ENCODE measurements at places on chromosomes 7 and 10.
A peak's percentile ranks its signal among the peaks of the same experiment; 100 is the strongest.

- no peak for DNase-seq
Measured at GRCh38 chr7:94059746-94060145, 55.6 kb upstream of the BET1 start.

- DNase-seq, result no peak
Measured at GRCh38 chr10:4851846-4852245, 25.8 kb downstream of the AKR1E2 start.

GRCh38 chr10:104638861-104639589, 2.1 kb upstream of the SORCS3 start:
- no peak for DNase-seq

GRCh38 chr10:61900829-61901792, at the start of gene ARID5B:
Gene ARID5B, plus strand, starts transcription at chr10:61901699. Its CDS starts 11 bp downstream, at chr10:61901710.
- no peak for DNase-seq

DNA sequence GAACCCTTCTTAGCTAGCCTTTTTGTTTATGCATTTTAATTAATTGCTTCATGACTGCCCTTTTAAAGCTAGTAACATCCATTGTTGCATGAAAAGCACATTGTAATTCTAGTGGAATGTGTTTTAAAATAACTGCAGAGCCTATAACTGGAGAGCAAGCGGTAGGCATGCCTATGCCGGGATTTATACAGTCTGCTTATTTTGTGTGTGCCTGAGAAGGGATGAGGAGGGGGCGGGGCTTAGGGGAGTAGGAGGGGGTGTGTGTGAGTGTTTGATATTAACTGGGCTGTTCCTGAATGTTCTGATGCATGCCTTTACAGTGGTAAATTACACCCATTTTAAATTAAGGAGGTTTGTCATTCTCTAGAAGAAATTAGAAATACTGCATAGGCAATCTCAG, 208.1 kb downstream of the TCF7L2 start:
- no peak for DNase-seq

- no peak for DNase-seq
Measured at GRCh38 chr10:74314166-74314565, 163.1 kb downstream of the ADK start.

GRCh38 chr7:124843336-124843735, 77.7 kb upstream of the GPR37 start:
- no peak for DNase-seq

GRCh38 chr7:10720042-10720441, 253.6 kb upstream of the PHF14 start:
- no peak for DNase-seq

- no peak for DNase-seq
Measured at GRCh38 chr7:36967387-36967786, 243.1 kb upstream of the AOAH start.

DNA sequence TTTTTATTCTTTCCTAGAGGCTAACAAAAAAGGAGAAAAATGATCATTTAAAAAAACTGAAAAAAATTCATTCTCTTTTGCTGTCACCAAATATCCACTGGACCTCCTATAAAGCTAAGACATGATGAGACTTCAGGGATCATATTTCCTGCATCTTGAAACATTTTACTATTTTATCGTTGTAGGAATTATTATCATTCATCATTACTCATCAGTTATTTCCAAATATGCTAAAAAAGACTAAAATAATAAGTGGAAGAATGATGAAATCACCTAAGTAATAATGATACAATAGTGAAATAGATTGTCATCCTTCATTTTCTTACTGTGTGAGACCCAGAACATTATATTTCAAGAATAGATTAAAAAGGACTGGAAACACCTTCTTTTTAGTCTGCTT, 28.3 kb downstream of the TAF3 start:
- no peak for DNase-seq

- no peak for DNase-seq
Measured at GRCh38 chr7:44476313-44476712, 14.1 kb downstream of the NUDCD3 start.

GRCh38 chr10:112367516-112367915, 6.4 kb upstream of the ACSL5 start:
- no peak for DNase-seq

- DNase-seq, result no peak
Measured at GRCh38 chr7:38127216-38128207, 50.5 kb upstream of the STARD3NL start.

GRCh38 chr10:95640891-95641315, 15.6 kb downstream of the ALDH18A1 start:
- DNase-seq, result no peak

DNA sequence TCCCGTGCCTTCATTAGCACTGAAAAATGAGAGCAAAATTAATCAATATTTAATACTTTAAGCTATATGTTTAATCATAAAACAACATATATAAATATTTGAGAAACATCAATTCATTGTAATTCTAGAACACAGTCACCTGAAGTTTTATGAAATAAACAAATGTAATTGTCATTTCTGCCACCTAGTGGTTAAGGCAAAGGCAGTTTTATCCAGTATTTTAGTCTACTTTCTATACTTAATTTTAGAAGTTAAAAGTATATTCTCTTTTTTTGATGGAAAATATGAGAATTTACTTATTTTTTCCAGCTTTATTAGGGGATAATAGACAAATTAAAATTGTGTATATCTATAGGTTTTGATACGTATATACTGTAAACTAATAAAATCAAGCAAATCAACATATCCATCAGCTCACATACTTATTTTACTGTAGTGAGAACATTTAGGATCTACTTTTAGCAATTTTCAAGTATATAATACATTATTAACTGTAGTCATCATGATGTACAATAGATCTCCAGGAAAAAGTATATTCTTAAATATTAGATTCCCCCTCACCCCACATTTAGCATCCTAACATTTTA, 16.9 kb downstream of the PCGF6 start:
- DNase-seq, result no peak

DNA sequence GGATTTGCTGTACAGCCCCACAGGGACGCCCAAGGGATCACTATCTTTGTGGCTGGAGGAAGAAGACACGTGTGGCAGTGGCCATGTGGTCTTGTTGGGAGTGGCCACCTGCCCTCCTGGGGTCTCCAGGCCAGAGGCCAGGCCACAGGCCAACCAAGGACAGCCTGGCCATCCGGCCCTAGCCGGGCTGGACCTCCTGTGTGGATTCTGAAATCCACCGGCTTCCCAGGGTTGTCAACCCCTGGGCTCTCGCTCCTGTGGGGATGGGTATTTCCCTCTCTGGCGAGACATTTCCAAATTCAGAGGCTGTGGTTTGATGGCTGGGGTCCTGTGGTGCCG, 31.5 kb upstream of the CFAP46 start:
- DNase-seq, result no peak

- DNase-seq, result no peak
Measured at GRCh38 chr10:113345826-113346624, 206.8 kb upstream of the HABP2 start.

- DNase-seq, result no peak
Measured at GRCh38 chr10:124007773-124008145, 85.6 kb downstream of the CHST15 start.

DNA sequence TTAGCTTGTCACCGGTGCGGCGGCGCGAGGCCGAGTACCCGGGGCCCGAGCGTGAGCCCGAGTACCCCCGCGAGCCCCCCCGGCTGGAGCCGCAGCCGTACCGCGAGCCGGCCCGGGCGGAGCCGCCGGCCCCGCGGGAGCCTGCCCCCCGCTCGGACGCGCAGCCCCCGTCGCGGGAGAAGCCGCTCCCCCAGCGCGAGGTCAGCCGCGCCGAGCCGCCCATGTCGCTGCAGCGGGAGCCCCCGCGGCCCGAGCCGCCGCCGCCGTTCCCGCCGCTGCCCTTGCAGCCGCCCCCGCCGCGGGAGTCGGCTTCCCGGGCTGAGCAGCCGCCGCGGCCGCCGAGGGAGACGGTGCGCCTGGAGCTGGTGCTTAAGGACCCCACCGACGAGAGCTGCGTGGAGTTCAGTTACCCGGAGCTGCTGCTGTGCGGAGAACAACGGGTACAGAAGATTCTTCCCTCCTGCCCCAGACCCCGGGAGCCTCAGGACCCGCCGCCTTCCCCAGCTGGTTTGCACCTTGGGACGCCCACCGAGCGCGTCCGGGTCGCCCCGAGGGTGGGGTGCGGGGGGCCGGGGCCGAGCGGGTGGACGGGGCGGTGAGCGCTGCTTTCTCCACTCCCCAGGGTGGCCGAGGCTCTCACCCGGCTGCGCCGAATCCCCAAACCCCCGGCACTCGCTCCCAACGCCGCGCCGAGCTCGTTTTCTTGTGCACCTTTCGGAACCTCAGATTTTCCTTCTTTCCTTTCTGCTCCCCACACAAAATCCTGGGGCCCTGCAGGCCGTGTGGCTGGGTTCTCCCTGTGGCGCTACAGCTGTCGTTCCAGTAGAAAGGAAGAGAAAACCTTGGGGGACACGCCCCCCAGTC, 708 bp downstream of the UBN2 start:
- no peak for DNase-seq

GRCh38 chr7:11758627-11759111, 73.3 kb downstream of the THSD7A start:
- DNase-seq, result no peak

- DNase-seq, result no peak
Measured at GRCh38 chr10:113175756-113176651, 226.0 kb downstream of the TCF7L2 start.

DNA sequence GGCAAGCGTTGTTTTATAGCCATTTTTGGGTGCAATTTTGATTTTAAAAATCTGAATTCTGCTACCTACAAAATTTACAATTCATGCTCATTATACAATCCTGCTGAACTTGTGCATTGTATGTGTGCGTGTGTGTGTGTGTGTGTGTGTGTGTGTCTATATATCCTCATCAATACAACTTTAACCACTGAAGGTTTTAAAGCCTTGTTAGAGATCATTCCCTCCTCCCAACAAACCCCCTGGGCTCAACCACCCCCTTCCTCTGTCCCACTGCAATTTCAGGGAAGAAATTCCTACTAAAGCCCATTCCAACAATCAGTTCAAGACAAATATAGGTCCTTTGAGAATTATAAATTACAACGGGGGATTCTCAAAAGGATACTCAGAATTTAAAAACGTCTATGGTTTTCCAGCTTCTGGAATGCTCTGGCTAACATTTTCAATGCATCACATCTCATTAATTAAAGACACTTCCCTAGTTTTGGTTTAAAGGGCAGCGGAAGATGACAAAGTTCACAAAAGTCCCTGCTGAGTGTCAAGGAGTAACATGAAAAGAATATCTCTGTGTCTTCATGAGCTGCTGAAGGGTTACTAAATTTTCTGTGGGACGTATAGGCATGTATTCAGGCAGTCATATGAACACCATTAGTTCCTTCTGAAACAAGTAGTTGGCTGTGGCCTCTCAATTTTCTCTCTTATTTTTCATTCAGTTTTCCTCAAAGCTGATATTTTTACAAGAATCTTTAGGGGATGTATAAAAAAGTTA, 889 bp upstream of the SEMA3A start:
- no peak for DNase-seq

DNA sequence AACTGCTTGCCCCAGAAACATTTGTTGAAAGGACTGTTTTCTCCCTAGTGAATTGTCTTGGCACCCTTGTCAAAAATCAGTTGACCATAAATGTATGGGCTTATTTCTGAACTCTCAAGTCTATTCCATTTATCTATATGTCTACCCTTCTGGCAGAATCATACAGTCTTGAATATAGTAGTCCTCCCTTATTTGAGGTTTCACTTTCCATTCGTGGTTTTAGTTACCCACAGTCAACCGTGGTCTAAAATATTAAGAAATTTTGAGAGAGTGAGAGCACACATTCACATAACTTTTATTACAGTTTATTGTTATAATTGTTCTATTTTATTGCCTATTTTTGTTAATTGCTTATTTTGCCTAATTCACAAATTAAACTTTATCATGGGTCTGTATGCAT, 17.4 kb upstream of the CEP41 start:
- no peak for DNase-seq

DNA sequence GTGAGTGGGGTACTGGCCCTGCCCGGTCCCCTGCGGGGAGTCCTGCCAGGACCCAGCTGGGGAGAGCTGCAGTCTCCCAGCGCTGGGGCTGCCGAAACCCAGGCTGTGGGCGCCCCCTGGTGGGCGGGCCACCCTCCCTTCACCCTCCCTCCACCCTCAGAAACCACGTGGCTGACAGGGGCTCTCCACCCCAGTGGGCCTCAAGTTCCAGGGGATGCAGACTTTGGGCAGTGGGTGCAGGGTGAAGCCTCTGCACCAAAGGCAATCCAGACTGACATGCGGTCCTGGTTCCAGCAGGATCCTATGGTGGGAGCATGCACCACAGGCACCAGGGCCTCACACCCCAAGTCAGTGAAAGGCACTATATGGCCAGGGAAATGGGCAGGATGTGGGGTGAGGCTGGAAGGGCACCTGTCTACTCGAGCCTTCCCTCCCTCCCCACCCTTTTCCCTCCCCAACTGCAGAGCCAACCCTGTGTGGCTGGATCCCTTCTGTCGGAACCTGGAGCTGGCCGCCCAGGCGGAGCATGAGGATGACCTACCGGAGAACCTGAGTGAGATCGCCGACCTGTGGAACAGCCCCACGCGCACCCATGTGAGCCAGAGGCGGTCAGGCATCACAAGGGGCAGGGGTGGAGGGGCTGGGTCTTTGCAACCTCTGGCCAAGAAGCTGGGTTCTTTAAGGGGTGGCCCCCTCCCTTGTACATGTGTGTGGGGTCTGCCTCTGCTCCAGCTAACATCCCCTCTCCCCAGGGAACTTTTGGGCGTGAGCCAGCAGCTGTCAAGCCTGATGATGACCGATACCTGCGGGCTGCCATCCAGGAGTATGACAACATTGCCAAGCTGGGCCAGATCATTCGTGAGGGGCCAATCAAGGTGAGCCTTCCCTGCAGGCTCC, 38.8 kb downstream of the PSAP start:
- DNase-seq, result peak; percentile 50

- peak; percentile 60 for DNase-seq
Measured at GRCh38 chr7:134986363-134987251, at the start of gene AGBL3. Gene AGBL3, plus strand, starts transcription at chr7:134986508. Its CDS starts 1,426 bp downstream, at chr7:134987934.

DNA sequence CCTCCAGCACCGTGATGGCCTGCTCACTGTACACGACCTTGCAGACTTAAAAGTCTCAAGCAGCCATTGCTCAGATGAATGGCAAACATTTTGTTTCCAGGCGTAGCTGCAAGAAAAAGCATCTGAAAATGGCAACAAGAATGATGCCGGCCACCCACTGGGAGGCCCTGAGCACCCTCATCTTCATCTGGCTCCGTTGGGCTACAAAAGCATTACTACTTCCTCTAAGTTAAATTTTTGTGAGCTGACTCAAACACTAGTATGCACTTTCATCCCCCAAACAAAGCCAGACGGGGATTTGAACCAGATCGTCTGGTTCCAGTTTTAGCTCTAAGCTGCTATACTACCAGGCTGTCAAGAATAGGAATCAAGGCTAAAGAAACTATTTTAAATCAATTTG, 116.6 kb upstream of the CDK1 start:
- no peak for DNase-seq

DNA sequence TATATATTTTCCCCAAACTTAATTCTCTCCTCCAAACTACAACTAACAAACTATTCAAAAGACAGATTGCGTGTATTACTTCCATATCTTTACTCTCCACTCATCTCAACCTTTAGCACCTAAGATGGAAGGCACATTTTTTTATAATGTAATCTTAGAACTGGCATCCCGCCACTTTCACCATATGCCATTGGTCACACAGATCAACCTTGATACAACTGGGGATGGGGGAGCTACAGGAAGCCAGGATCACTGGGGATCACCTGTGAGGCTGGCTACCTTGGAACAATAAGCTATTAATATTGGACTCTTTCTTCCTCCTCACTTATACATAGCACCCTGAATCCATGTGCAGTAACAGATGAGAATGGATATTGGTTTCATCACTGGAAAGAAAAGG, 469.6 kb upstream of the LRRN3 start:
- no peak for DNase-seq

GRCh38 chr10:132105302-132105995, 39.7 kb downstream of the JAKMIP3 start:
- no peak for DNase-seq

All from stimulated activated CD4-positive, alpha-beta T cell treated with anti-CD3 and anti-CD28 coated beads, Interleukin-1b, Interleukin-23, amount 100 ng/mL, for 1 hour (primary cell).